Stimulated activated CD4-positive, alpha-beta T cell treated with anti-CD3 and anti-CD28 coated beads, Interleukin-12 subunit alpha, Interleukin-12 subunit beta, amount 100 ng/mL, for 24 hours (primary cell): ENCODE measurements at places on chromosomes 3 and 15.

- no peak for DNase-seq
Measured at GRCh38 chr15:95302206-95302605, 1028.3 kb upstream of the NR2F2 start.

DNA sequence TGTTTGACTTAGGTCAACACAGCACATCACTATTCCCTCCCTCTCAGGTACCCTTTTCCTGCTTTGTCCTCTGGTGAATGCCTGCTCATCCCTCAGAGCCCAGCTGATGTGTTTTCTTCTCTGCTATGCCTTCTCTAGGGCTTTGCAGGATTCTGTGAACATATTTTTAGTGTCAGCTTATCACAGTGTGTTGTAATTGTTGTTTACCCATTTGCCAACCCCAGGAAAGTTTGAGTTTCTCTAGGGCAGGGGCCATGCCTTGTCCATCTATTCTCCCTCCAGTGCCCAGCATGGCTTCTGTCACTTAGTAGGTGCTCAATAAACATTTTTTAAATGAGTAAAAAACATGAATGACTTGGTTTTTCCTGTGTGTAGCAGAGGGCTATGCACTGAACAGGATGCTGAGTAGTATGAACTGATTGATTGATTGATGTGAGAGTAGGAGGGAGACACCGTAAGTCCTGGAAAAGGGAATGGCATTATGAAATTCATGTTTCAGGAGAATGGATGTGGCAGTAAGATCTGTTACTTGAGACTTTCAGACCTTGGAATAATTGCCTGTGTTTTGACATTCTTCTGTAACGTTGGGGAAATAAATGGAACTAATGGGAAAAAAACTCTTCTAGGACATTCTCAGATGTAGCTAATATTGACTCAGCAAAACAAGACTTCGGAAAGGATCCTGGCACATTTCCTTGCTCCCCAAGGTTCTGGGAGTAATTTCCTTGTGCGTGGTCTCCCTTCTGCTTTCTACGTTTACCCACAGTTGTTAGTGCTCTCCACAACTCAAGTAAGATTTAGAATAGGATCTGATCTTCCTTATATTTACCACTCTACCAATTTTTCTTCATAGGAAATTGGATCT, 267.3 kb upstream of the TBL1XR1 start:
- no peak for DNase-seq

DNA sequence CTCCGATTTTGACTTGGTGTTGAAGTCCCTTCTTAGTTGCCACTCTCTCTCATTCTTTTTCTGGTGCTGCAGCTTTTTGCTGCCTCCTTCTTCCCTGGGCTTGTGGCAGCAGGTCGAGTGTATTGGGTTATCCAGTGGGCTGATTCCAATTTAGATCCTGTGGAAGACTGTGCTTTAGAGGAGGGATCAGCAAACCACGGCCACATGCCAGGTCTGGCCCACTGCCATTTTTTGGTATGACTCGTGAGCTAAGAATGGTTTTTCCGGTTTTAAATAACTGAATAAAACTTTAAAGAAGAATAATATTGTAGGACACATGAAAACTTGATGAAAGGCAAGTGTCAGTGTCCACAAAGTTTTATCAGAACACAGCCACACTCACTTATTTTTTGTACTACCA, 330.5 kb downstream of the ROBO2 start:
- DNase-seq: no peak

DNA sequence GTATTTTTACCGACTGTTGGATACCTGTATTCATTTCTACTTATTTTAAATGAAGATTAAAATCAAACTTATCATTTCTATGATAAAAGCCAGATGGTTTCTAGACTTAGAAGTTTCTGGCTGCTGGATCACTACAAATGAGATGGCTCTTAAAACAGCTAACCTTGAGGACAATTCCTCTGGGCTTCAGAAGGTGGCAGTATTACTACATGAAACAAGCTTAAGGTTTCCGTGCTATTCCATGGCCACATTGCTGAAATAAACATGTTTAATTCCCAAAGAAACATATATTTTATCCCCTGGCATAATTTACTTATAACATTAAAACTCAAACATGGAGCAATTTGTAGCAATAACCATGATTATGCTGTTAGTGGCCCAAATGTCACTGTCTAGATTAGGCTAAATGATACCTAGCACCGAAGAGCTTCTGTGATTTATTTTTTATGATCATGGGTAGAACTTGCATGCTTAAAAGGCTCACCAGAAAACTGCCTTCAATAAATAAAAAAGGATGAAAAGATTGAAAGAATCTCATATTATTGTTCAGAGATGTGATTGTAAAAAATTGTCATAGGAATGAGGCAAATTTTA, 204.0 kb upstream of the NANOGP8 start:
- DNase-seq: no peak

DNA sequence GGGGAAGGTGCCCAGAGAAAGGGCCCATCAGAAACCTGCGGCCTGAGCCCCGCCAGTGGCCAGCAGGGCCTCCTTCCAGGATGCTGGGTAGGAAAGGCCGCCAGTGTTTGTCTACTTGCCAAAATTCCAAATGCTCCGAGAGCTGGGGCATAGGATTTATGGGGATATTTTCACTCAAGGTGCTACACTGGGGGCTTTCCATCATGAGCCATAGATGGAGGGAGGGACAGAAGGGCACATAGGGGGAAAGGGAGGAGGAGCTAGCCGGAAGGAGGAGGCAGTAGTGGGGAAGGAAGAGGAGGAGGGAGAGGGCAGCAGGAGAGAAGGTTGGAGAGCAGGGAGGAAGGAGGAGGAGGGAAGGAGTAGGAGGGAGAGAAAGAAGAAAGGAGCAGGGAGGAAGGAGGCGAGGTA, 494.7 kb upstream of the PROK2 start:
- no peak for DNase-seq

DNA sequence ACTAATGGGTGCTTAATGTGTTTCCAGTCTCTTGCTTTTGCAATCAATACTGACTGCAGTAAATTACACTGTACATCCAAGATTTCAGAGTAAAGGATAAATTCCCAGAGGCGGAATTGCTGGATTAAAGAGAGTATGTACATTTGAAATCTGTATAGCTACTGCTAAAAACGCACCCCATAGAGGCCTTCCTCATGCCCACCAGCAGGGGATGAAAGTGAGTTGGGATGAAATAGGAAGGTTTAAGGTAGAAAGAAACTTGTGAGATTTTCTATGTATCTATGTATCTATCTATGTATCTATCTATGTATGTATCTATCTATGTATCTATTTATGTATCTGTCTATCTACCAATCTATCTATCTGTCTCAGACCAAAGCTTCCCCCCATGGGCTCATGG, 28.4 kb downstream of the TMEM44 start:
- DNase-seq: no peak

GRCh38 chr3:98695796-98696195, 67.3 kb upstream of the ST3GAL6 start:
- DNase-seq: no peak

GRCh38 chr3:37608061-37608702, 253.5 kb upstream of the CTDSPL start:
- DNase-seq: no peak

DNA sequence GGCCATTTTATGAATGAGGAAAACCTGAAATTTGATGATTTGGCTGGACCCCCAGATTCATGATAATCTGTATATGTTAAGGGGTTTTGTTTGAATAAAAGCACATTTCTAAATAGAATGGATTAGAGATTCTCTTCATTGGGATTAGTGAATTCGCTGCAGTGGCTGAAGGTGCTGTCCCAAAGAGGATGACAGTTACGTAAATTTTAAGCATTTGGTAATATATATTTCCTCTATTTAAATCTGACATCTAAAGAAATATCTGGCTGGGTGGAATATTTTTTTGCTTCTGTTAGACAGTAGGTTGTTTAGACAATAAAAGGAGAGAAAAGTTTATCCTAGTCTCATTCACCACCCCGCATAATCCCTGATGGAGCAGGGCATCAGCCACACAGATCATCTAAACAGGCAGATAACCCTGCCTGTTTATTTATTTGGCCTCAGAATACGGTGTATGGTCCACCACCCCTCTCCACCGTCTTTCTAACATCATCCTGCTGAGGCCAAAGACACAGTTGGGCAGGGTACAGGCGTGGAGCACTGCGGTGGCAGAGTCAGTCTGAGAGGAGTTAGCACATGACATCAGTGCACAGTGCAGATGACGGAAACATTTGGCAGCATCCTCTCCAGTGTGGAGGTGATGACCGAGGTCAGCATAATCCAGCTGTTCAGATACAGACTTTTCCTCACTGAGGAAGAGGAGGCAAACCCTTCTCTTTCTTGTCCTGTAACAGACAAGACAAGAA, 20.4 kb upstream of the NFKBIZ start:
- peak; percentile 30 for DNase-seq
